CD4-positive, alpha-beta T cell treated with Interleukin-1 beta for 1 hour (primary cell): ENCODE measurements at places on chromosomes 6 and 20.

GRCh38 chr6:168147205-168147738 lies 68.3 kb upstream of the FRMD1 start:
- no peak for DNase-seq

GRCh38 chr6:130981409-130981808 lies 81.6 kb downstream of the EPB41L2 start:
- DNase-seq = no peak

DNA sequence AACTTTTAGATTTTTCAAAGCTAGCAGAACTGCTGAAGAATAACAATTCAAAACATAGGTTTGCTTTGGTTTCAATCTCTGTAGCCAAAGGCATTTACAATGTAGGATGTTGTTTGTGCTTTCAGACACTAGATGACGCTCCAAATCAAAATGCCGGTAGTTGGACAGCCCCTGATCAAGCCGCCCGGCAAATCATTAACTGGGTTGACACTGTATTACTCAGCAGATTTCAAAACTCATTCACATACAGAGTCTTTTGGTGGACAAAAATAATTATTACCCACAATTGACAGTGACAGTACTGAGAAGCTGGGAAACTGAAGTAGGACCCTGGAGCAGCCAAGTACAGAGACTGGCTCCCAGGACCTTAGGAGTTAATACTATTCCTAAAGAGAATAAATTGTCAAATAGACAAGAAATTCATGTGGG lies 21.3 kb upstream of the HFE start:
- peak; percentile 80 for DNase-seq

DNA sequence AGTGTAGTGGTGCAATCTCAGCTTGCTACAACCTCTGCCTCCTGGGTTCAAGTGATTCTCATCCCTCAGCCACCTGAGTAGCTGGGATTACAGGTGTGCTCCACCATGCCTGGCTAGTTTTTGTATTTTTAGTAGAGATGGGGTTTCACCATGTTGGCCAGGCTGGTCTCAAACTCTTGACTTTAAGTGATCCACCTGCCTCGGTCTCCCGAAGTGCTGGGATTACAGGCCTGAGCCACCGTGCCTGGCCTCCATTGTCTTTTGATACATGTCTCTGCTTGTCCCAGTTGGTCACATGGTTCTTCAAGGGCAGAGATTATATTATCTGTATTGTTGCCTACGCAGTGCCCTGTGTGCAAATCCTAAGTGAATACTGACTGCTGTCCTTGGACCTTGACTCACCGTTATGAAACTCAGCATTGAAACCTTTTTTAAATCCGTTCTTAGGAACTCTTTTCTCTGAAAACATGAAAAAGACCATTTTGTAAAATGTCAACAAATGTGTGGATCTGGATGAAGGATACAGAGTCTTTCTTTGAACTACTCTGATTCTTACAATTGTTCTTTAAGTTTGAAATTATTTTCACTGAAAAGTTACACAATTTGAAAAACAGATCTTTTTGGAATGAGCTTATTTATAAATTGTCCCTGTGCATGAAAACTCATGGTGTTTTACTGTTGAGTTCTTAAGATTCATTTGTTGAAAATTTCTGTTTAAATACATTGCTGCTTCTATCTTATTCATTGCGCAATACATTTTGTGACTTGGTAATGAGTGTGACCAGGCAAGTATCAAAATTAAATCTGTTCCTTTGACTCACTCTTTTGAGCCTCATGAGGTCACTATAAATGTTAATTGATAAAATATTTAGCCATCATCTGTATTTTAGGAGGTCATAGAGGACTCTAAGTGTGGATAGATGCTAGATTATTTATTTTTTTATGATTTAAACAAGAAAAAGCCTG lies 293.5 kb downstream of the UTRN start:
- no peak for DNase-seq

DNA sequence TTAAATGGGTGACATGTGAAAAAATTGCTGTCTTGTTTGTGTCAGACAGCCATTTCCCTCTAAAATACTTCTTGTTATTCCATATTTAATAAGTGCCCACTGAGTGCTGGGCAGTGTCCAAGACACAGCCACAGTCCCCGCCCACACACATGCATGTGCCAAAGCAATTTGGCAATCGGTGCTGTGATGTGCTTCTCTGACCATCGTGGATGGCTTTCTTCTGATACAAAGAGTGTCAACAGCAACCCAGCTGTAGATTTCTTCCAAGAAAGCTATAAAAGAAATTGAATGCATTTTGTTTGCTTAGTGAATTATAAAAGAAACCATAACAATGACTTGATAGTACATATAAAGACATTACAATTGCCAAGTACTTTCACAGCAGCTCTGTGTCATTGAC lies 140.5 kb upstream of the ATXN1 start:
- no peak for DNase-seq

DNA sequence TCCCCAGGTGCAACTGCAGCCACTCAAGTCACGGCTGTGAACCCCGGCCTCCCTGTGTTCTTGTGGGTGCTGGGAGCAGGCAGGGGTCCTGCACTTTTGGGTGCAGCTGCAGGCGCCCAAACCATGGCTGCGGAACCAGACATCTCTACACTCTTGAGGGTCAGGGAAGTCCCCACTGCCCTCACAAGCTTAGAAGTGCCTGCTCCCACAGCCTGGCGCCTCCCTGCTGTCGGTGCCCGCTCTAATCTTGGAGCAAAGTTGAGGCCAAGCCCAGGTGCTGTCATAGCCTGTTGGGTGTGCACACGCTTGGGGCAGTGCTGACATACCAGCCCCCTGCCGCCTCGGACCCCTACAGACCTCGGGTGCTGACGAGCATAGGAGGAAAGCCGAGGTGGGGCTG lies 6.2 kb downstream of the DEFB132 start:
- no peak for DNase-seq

DNA sequence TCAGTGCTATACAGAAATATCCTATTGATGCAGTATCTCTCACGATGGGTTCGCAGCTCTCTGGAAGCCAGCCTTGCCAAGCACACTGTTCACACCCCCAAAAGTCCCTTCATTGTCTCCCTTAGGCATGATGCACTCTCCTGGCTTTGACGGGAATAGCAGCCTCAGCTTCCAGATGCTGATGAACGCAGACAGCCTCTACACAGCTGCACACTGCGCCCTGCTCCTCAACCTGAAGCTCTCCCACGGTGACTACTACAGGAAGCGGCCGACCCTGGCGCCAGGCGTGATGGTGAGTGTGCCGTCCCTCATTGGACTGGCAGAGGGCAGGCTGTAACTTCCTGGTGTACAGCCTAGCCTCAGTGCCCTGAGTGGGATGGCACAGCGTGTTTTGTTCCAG lies 60.0 kb upstream of the PBOV1 start:
- DNase-seq = no peak

DNA sequence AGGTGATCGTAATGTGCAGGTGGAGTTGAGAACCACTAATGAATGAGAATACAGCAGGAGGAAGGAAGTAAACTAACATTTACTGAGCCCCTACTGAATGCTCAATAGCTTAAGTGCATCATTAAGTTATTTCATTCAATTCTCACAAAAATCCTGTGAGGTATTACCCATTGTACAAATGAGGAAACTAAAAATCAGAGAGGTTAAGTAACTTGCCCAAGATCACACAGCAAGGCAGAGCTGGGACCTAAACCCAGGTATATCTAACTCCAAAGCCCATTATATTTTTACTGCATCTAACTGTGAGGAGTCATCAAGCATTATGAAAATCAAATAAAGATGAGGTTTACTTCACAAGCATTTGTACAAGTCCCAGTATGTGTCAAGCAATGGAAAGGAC lies 35.3 kb downstream of the CPNE5 start:
- no peak for DNase-seq

GRCh38 chr6:134368670-134369069 lies 50.8 kb upstream of the SGK1 start:
- DNase-seq = no peak

GRCh38 chr6:33935439-33936080 lies 131.8 kb upstream of the MLN start:
- DNase-seq = no peak

DNA sequence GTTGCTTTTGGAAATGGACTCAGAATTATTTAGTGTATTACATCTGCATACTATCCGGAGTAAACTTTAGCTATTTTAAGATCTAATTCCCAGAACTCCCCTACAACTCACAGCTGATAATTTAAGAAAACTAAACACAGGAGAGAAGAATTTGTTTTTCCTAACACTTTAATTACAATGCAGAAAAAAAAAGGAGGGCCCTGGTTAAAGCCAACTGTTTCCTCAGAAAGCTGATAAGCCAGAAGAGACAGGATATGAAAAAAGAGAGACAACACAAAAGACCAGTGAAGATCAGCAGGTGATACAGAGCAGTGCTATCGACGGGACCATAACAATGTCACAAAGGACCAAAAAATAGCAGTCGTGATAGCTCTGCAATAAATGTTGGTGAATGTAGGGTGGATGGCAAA lies 5.8 kb downstream of the IFNGR1 start:
- DNase-seq = no peak

DNA sequence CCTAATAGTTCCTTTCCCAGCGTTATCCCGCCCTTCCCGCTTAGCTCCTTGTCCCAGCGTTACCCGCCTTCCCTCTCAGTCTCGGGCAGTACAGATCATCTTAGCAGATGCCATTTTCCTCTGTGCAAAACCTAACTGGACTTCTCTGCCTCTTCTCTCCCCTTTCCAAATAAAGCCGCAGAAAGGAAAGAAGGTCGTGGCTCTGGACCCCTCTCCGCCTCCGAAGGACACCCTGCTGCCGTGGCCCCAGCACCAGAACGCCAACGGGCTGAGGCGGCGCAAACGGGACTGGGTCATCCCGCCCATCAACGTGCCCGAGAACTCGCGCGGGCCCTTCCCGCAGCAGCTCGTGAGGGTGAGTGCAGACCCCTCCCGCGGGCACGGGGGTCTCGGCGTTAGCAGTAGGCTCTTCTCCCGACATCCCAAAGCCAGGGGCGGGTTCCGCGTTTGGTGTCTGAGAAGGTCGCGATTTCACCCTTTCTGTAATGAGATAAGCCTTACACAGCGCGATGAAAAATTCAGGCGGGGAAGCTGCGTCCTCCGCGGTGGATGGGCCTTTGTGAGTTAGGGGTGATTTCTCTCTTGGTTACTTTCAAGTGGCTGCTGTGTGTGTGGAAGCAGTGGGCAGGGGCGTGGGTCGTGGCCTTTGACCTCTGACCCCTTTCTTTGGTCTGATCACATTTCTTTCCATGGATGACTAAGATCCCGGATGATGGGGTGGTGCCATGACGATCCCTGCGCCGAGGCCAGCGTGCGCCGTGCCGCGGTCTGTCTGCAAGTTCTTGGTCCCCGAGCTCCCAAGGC lies 292.7 kb downstream of the TAF4 start:
- no peak for DNase-seq

DNA sequence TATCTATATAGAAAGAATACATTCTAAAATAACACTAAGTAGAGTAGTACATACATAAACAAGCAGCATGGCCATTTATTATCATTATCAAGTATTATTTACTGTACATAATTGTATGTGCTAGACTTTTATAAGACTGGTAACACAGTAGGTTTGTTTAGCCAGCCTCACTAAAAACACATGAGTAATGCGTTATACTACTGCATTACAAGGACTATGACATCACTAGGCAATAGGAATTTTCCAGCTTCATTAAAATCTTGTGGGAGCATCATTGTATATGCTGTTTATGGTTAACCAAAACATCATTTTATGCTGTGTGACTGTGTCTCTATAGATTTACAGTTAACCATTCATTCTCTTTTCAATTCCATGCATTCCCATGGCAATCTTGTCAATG lies 131.7 kb upstream of the HDGFL1 start:
- DNase-seq = no peak

DNA sequence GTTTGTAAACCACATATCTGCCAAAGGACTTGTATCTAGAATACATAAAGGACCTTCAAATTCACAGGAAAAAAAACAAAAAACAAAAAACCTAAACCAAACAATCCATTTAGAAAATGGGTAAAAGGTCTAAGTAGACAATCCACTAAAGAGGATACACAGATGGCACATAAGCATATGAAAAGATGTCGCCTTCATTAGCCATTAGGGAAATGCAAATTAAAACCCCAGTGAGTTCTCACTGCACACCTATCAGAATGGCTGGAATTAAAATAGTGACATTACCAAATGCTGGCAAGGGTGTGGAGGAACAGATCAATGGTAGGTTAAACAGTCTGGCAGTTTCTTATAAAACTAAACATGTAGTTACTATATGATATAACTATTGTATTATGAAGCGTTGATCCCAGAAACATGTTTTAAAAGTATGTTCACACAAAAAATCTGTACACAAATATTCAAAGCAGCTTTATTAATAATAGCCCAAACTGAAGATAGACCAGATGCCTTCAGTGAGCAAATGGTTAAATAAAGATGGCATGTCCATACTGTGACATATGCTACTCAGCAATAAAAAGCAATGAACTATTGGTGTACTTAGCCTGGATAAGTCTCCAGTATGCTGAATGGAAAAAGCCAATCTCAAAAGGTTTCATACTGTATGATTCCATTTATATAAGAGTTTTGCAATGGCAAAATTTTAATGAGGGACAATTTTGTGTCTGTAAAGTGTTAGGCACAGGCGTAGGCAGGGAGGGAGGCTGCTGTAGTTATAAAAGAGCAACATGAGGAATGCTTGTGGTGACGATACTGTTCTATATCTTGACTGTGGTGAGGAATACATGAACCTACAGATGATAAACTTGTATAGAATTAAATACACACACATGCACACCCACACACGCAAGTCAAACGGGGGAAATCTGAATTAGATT lies 43.9 kb downstream of the PLCB1 start:
- DNase-seq = no peak

GRCh38 chr20:21096321-21097043 lies 9.7 kb downstream of the LINC00237 start:
- DNase-seq = peak; percentile 38

DNA sequence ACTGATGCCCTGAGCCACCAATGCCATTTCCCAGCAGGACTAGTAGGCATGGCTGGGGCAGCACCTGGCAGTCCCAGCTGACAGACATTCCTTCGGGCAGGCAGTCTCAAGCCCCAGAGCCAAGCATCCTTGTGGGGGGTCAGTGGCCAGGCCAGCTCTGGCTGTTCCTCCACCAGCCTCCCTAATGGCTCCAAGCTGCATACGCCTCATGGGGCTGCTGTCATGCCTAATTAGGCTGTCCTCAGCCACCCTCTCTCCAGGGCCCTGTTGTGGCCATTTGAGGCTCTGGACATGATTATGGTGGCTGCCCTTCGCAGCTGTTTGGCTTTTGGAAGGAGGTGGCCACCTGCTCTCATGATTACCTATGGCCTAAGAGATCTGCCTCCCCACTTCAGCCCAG lies 79.4 kb downstream of the DLGAP4 start:
- no peak for DNase-seq

GRCh38 chr6:139973669-139974344 lies 599.4 kb upstream of the CITED2 start:
- no peak for DNase-seq

GRCh38 chr20:33770005-33770404 lies 38.2 kb downstream of the ZNF341 start:
- no peak for DNase-seq
